ENCODE measurements at places on chromosomes 16 and 17.

DNA sequence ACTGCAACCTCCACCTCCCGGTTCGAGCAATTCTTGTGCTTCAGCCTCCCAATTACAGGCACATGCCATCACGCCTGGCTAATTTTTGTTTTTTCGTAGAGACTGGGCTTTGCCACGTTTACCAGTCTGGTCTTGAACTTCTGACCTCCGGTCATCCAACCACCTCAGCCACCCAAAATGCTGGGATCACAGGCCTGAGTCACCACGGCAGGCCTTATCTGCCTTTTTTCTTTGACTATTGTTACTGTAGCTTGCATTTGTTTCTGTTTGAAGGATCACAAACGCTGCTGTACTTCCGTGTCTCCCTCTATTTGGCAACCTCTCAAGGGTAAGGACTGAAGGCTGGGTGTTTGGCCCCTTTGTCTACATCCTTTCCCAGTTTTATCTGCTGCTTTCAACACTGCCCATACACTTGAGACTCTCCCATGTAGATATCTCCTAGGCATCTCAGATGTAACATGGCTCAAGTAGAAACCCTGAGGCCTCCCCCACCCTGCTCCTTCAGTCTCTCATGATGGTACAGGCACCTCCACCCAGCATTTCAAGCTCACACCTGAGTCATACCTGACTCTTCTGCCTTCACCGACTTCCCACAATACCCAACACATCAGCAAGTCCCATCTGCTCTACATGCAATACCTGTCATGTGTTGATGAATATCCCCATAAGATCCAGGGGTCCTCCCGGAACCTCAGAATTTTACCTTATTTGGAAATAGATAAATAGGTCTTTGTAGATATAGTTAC is 219.0 kb downstream of the CPPED1 start:
- DNase-seq: no peak

GRCh38 chr16:53775821-53776431 is 72.0 kb downstream of the FTO start:
- no peak for DNase-seq

GRCh38 chr16:9302072-9302471 is 210.6 kb downstream of the HAPSTR1 start:
- no peak for DNase-seq

DNA sequence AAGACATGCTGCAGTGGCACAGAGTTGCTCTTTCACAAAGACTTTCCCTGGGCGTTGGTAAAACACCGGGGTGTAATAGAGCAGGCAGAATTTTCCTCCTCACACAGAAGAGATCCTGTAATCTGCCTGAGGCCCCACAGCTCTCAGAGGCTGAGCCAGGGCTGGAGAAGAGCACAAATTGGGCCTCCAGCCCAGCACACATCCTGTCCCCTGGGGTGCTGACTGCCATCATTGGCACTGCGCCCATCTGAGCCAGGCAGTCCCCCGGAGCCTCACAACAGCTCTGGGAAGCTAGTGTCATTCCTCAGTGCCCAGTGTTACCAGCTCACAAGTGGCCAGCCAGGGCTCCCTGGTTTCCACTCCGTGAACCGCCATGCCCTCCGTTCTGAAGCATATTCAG is 119.4 kb downstream of the SOCS1 start:
- DNase-seq: peak; percentile 6

DNA sequence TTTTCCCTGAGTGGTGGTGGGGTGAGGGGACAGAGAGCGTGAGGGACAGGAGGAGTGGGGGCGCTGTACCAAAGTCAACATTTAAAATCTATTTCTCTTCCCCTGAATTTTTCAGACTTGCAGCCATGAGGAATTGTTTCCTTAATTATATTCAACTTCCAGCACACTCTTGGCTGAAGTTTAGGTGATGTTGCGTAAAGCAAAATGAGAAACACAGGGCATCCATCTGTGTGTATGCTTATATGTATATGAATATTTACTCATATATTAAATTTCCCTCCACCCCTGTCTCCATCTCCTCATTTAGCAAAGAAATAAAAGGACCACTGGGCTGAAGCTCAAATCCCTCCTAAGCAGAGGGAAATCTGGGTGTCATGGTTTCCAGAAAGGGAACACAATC is 218.1 kb downstream of the XYLT1 start:
- no peak for DNase-seq
